ENCODE measurements at places on chromosomes 2 and 18.

DNA sequence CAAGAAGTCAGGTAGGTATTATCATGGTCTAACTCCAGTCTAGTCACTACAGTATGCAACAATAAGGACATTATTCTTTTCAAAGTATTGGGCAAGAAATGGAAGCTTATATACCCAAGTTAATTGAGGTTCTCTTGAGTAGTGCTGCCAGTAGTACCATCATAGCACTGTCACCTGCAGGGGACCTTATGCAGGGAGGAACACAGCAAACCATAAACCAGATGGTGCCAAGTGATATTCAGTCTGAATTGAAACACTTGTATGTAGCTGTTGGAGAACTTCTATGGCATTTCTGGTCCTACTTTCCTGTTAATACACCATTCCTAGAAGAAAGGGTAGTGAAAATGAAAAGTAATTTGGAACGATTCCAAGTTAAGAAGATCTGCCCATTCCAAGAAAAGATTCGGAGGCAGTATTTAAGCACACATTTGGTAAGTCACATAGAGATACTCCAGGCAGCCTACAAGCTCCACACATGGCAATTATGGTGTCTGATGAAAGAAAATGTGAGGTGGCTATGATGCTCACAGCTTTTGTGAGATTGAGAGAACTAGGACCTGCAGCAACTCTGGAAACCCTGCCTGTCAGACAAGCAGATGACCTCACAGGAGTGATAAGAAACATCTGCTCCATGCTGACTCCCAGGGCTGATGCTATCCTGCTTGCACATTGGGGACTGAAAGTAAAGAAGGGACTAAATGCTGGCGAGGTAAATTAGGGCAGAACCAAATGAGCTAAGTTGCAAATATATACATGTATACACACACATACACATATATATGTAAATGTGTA is 174.7 kb downstream of the MC4R start:
- no peak for DNase-seq

- no peak for DNase-seq
Observed at GRCh38 chr2:160063879-160064612, 1.6 kb upstream of the PLA2R1 start.

DNA sequence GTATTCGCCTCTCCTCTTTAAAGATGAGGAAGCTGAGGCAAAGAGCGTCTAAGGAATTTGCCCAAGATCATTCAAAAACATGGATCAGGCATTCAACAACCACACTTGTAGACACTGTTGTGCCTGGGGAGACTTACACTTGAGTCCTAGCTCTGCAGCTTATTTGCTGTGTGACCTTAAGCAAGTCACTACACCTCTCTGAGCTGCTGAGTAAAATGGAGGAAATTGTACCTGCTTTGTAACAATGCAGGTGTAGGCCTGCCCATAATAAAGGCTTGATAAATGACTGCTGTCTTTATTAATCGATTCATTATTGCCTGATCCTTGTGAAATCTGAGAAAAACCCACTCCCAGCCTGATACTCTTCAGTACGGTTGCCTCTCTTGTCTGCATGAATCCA is 30.8 kb downstream of the EN1 start:
- DNase-seq, result no peak

DNA sequence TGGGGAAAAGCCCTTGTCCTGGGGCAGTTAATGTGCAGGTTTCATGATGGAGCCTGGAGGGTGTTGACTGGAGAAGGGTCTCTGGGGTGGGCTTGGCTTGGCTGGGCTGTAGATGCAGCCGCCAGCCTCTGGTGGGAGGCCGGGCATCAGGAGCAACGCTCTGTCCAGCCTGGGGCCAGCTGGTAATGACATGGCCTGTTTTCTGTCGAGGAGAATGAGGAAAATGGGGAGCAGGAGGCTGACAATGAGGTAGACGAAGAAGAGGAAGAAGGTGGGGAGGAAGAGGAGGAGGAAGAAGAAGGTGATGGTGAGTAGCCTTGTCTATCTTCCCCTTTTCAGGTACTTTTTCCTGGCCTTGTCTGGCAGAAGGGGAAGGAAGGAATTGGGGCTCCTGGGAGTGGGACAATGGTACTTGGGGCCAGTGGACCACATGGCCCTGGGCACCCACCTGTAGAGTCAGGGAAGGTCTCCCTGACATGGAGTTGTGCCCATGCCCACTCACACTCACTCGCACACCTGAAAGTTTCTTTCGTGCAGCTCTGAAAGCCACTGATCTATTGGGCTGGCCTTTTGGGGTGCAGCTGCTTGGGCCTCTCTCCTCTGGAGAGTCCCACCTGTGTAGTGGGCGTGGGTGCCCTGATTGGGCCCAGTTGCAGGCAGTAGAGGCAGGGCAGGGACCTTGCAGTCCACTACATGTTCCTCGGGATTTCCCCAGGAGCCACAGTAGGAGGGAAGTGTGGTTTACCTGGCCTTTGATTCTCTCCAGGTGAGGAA is 3.5 kb downstream of the PTMA start:
- DNase-seq, result no peak

GRCh38 chr2:163735685-163736432 is at the start of gene FIGN:
FIGN (minus strand) TSS chr2:163736008; CDS start chr2:163734927, 1,081 bp downstream.
- peak; percentile 81 for DNase-seq

- DNase-seq, result peak; percentile 48
Observed at GRCh38 chr18:21179590-21180220, 62.3 kb upstream of the GREB1L start.

DNA sequence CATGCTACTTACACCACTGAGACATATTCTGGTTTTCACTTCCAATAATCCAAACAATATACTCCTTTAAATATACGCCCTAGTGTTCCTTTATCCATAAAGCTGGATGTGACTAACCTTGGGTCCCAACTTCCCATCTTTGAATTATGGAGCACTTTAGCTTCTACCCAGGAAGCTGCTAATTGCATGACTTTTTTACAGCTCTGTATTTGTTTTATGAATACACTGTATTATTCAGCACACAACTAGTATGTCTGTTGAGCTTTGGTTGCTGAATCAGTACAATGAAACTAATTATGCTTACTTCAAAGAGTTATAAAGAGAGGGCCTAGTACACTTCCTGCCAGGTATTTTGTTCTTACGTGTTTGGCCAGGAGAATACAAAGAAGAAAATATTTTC is 118.5 kb downstream of the BAZ2B start:
- DNase-seq, result peak; percentile 18

GRCh38 chr18:13289481-13290205 is 71.1 kb downstream of the LDLRAD4 start:
- DNase-seq, result no peak

DNA sequence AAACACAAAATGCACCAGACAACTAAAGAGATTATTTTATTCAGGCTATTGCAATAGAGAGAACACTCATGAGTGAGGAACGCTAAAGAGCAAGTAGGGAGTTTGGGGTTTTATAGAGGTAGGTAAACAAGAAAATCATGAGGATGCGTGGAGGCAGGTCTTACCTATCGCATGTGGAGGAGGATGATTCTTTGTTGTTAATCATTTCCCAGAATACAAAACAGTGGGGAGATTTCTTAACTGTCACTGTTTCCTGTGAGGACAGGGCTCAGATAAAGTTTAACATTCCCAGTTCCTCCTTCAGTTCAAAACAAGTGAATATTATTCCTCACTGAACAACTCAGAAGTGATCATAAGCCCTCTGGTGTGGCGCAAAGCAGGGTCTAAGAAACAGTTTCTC is 156.1 kb upstream of the MGAT5 start:
- DNase-seq, result no peak

- no peak for DNase-seq
Observed at GRCh38 chr18:42813570-42813969, 301.9 kb downstream of the RIT2 start.

DNA sequence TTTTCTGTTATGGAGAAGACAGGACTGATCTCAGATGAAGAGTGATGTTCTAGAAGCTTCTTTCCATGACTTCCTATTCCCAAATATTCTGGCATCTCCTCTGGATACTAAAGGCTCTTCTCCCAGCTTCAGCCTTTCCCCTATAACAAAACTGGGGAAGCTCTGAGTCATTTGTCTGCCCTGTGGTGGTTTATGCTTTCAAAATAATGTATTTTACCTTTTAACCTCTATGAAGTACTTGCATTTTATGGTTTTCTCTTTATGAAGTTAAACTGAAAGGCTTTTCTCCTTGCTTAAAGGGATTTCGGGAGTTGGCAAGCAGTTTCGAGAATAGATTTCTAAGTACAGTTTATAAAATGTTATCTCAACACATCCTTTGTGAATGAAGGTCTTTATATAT is 104.4 kb downstream of the TANC1 start:
- peak; percentile 52 for DNase-seq

- DNase-seq, result no peak
Observed at GRCh38 chr18:52442686-52443085, 102.7 kb downstream of the DCC start.

DNA sequence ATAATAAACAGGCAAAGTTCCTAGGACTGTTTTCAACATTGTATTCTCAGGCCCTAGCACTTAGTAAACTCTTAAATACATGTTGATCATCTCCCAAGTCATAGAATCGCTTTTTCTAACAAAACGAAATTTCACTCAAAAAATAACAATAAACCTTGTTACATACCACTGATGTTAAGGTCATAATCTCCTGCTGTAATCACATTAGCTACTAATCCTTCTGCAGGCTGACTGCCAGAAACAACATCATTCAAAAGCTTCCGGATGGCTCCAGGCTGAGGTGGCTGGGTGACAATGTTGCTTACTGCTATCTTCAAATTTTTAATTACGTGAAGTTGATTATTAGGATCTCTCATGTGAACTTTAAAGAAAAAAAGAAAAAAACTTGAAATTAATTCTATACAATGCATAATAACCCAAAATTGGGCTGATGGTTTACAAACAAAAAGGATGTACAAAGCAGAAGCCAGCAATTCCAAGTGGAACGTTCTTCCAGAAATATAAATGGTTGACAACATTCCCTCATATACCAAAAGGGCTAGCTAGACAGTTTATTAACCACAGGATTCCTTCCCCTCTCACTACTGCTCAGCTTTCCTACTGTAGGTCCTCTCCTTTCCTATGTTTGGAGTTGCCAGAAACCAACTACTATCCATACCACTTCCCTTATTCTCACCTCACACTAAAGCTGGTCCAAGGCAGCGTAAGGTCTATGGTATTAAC is 11.6 kb downstream of the TRAPPC8 start:
- no peak for DNase-seq

GRCh38 chr18:10588975-10589374 is 63.1 kb downstream of the NAPG start:
- DNase-seq, result no peak

GRCh38 chr2:66433945-66434678 is 813 bp upstream of the MEIS1 start:
- peak; percentile 42 for DNase-seq

DNA sequence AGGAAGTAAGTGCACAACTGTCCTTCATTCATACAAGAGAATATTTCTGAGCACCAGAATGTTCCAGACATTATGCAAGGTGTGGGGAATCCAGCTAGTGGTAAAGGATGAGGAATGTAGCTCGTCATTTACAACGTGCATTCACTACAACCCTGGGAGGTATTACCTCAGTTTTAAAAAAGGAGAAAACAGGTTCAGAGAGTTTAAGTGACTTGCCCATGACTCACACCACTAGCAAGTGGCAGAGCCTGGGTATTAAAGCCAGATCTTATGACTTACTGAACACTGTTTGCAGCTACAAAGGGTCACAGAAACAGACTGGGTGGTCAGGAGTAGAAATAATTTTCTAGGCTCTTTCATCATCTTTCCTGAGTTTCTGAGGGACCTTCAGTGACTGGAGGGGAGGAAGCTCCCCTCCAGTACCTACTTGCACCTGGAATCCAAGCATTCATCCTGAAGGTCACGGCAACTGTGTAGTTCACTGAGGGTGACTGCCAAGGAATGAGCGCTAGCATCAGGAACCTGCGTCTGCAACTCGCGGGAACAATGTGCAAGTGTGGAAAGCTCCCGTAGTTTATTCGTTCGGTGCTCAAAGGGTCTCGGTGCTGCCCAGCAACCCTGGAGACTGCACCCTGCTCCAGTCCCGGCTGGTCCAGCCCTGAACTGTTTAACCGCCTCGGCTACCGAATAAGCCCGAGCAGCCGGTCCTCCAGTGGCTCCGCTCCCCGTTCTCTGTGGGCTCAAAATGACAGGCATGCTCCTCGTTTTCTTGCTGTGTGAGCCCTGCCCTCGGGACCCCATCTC is 647 bp downstream of the CCDC121 start:
- DNase-seq, result peak; percentile 90

DNA sequence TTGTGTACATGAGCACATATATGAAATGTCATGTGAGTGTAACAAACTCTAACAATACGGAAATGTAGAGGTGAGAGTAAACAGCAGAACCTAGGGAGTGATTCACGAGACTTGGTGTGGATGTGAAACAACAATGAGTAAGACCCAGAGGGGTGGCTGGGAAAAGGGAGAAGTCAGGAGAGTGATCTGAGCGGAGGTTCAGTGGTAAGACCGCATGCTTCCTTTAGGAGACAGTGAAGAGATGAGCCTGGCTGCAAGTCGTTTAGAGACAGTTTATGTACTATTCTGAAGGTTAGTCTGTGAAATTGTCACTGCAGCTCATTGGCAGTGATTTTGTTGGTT is 150.6 kb downstream of the PRPF40A start:
- DNase-seq, result peak; percentile 89

GRCh38 chr18:58669731-58670378 is 1.4 kb upstream of the MALT1 start:
- DNase-seq, result peak; percentile 84

DNA sequence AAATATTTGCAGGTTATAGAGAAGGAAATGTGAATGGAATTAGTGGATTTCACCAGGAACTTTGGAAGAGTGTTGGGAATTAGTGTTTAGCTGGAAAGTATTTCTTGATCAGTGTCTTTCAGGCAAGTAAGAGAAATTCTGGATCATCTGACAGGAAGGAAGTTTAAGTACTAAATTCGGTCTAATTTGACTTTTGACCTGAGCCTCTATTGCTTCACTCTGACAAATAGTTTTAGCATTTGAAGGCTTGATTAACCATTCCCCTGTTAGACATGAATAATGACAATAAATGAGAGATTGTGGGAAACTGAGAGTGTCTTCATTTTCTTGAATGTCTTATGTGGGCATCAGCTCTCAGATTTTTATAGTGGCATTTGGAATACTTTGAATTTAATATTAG is 16.0 kb downstream of the CCNT2 start:
- DNase-seq, result no peak

DNA sequence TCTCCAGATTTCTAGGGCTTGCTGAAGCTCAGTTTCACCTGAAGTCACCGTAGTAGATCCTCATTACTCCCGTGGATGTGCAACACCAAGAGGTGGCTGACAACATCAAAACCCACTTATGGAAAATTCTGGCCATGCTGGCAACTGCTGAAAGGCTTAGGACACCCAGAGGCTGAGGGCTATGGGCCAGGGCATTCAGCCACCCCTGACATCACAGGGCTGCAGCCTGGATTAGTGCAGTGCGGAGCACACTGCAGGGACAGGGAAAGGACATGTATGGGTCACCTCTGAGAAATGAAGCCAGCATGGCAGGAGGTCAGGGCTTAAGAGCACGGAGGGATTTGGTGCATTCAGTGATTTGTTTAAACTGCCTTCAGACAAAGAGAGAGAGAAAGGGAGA is 300.6 kb downstream of the TDRD15 start:
- DNase-seq, result no peak

DNA sequence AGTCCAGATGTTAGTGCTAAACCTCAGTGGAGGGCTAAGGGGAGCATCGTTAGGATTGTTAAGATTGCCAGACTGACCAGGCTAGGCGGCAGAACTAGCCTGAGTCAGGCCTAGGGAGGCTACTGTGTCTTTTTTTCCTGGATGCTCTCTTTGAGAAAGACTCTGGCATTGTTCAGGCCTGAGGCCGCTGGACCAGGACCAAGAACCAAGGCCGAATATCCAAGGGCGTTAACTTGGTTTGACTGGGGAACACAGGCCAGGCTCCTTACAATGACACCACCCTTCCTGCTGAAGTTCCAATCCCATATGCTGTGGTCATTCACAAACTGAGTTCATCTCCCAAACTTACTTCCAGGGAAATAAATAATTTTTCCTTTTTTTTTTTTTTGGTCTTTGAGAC is 10.6 kb downstream of the HTRA2 start:
- DNase-seq, result no peak
